ENCODE measurements at places on chromosomes 6 and 20. TPM values are rescaled to one million over a fixed set of nuclear protein-coding genes. Genes with fewer than 3 reads are reported as not detected.

- H3K4me3 ChIP-seq: no peak overlapping the region
- DNase-seq: no peak
These were observed 18.9 kb downstream of the GCLC start for GRCh38 chr6:53526000-53526399.

GRCh38 chr20:36199345-36200257 is 36.7 kb upstream of the AAR2 start:
- H3K4me1 ChIP-seq: no peaks in the 10 kb centered on the region
- no peak overlapping the region for H3K4me3 ChIP-seq
- H3K27me3 ChIP-seq: no peaks in the 10 kb centered on the region
- DNase-seq: peak; percentile 70

GRCh38 chr6:49205526-49205925 is 257.5 kb downstream of the MMUT start:
- no peaks in the 10 kb centered on the region for H3K36me3 ChIP-seq
- DNase-seq: no peak
- no peaks in the 10 kb centered on the region for H3K27me3 ChIP-seq
- no peak overlapping the region for H3K4me3 ChIP-seq

SLA2 gene
- 3.0 TPM for total RNA-seq

DNA sequence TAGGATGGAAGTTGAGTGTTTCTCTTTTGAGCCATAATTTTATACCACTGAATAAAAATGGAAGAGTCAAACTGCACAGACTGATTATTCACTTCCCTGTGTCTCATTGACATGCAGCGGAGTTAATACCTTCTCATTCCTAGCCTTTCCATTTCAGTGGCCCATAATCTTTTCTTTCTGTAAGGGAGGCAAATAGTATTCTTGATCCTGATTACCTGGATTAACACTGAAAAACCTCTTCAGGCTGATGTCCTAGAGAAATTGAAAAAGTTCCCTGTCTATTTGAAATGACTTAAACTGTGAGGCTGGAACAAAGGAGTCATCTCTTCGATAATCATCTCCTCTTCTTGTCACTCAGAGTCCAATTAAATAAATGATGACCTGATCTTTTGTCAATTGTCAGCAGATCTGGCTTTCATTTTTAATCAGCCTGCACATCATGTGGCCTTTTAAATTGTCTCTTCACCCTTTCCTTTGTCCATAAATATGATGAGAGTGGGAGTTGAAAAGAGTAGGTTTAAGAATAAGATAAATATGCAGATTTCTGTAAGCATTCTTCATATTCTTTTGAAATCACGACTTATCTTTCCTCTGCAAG is 713.0 kb downstream of the EPM2A start:
- DNase-seq: no peak
- no peak overlapping the region for H3K4me3 ChIP-seq
- H3K27me3 ChIP-seq: no peaks in the 10 kb centered on the region
- no peak overlapping the region for H3K27ac ChIP-seq

DNA sequence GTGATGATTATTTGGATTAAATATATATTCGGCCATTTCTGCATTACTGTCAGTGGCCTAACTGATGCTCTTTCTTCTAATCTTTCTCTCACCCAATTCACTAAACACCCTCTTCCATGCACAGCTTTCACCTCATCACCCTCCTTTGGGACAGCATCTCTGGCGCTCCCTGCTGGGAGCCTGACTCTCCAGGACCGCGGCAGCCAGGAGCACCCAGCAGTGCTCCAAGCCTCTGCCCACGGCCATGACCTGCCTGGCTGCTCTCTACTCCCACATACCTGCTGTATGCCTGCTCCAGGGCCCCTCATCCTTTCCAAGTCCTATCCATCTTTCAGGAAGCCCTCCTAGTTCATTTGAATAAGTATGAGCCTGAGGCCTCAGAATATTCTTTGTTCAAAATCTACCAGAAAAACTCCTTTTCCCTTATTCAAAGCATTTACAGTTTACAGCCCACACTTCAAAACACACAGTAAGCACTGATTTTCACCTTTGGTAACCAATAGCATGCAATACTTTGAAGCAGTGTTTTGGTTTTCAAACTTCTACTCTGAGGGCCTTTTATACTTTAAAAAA is 15.2 kb downstream of the CTCFL start:
- H3K4me3 ChIP-seq: no peak overlapping the region
- H3K27me3 ChIP-seq: no peaks in the 10 kb centered on the region
- no peaks in the 10 kb centered on the region for H3K4me1 ChIP-seq
- no peak for DNase-seq

- H3K27me3 ChIP-seq: no peaks in the 10 kb centered on the region
- H3K4me3 ChIP-seq: no peak overlapping the region
- H3K4me1 ChIP-seq: no peaks in the 10 kb centered on the region
- H3K27ac ChIP-seq: no peak overlapping the region
- no peak for DNase-seq
These were observed 24.8 kb downstream of the VIP start for GRCh38 chr6:152775428-152775827.

GRCh38 chr6:138538390-138539031 is 39.2 kb upstream of the NHSL1 start:
- H3K36me3 ChIP-seq: no peaks in the 10 kb centered on the region
- no peak for DNase-seq
- no peak overlapping the region for H3K4me3 ChIP-seq

DNA sequence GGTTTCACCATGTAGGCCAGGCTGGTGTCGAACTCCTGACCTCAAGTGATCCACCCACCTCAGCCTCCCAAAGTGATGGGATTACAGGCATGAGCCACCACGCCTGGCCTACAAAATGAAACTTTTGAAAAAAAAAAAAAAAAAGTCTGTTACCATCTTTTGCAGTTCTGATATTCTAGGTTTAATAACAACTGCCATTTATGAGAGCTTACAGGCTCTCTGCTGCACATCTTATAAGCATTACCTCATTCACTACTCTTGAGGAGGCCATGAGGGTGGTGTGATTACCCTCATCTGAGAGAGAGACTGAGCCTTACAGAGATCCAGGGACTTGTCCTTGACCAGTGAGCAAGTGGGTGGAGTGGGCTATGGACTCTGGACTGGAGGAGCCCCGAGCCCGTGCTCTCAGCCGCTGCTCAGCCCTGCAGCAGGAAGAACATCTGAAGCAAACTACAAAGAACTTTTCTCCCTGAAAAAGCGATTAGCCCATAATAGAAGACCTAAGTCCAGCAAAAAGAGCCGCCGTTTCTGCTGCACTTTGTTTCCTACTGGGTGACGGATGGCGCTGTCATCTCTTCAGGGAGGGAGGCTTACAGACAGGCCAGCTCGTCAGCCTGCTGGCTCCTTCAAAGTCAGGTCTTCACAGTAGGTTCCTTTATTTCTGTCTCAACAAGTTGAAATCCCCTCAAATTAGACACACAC is 119.8 kb upstream of the AKAP12 start:
- H3K4me3 ChIP-seq: no peak overlapping the region
- H3K36me3 ChIP-seq: no peaks in the 10 kb centered on the region
- H3K4me1 ChIP-seq: peaks cover 7% of the 10 kb centered on the region
- no peak overlapping the region for H3K27ac ChIP-seq

GRCh38 chr20:3239026-3239866 is at the start of gene SLC4A11:
TSS of gene SLC4A11 (minus strand) at chr20:3239190. CDS start at chr20:3239137, 53 bp downstream.
- peak; percentile 93 for DNase-seq
- H3K36me3 ChIP-seq: no peaks in the 10 kb centered on the region
- H3K27ac ChIP-seq: no peak within 1 kb of the TSS
- peaks cover 26% of the 10 kb centered on the region for H3K27me3 ChIP-seq
- H3K4me3 ChIP-seq: peak within 1 kb of the TSS; percentile 34

- no peak for DNase-seq
- no peaks in the 10 kb centered on the region for H3K27me3 ChIP-seq
- H3K4me3 ChIP-seq: no peak overlapping the region
- no peaks in the 10 kb centered on the region for H3K4me1 ChIP-seq
- no peaks in the 10 kb centered on the region for H3K36me3 ChIP-seq
These were observed 518.9 kb downstream of the PREX1 start for GRCh38 chr20:48308882-48309281.

DNA sequence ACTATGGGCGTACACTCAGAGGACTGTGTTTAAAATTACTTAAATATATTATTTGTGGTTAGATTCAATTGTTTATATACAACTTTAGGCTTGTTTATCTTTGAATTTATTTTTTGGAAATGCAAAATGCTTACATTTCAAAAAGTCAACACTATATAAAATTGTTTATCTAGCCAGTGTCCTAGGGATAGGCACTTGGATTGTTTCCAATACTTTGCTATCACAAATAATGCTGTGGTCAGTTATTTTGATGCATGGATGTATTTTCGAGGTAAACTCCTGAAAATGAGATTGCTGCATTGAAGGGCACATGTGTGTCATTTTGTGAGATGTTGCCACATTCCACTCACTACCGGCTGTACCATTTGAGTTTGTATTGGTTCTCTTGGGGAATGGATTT is 213.9 kb downstream of the SLC24A3 start:
- H3K27me3 ChIP-seq: no peaks in the 10 kb centered on the region
- no peaks in the 10 kb centered on the region for H3K36me3 ChIP-seq
- no peak overlapping the region for H3K27ac ChIP-seq
- no peak overlapping the region for H3K4me3 ChIP-seq
- peaks cover 8% of the 10 kb centered on the region for H3K4me1 ChIP-seq

DNA sequence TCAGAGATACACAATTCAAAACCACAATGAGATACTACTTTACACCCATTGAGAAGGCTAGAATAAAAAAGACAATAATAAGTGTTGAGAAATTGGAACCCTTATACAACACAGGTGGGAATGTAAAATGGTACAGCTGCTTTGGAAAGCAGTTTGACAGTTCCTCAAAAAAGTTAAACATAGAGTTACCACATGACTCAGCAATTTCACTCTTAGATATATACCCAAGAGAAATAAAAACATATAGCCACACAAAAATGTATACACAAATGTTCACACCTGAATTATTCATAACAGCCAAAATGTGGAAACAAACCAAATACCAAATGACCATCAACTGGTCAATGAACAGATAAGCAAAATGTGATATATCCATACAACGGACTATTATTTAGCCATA is 161.1 kb upstream of the PLN start:
- H3K36me3 ChIP-seq: no peaks in the 10 kb centered on the region
- H3K4me1 ChIP-seq: no peaks in the 10 kb centered on the region
- H3K4me3 ChIP-seq: no peak overlapping the region
- DNase-seq: no peak

OR2B3 gene
- not detected for total RNA-seq

DNA sequence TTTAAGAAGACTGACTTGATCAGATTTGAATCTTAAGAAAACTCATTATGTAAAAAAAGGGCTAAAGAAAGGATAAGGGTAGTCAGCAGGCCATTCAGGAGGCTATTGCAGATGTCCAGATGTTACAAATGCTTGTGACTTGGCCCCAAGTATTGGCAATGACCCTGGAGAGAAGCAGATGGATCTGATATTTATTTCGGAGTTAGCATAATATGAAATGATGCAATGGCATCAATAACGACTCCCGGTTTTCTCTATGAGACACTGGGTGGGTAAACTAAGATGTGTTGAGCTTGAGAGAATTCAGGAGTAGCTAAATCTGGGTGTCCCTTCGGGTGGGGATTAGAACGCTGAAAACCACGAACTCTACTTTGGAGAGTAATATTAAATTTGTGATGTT is 149.7 kb downstream of the LAMA2 start:
- no peaks in the 10 kb centered on the region for H3K4me1 ChIP-seq
- H3K4me3 ChIP-seq: no peak overlapping the region
- DNase-seq: no peak
- no peak overlapping the region for H3K27ac ChIP-seq
- H3K36me3 ChIP-seq: no peaks in the 10 kb centered on the region

DNA sequence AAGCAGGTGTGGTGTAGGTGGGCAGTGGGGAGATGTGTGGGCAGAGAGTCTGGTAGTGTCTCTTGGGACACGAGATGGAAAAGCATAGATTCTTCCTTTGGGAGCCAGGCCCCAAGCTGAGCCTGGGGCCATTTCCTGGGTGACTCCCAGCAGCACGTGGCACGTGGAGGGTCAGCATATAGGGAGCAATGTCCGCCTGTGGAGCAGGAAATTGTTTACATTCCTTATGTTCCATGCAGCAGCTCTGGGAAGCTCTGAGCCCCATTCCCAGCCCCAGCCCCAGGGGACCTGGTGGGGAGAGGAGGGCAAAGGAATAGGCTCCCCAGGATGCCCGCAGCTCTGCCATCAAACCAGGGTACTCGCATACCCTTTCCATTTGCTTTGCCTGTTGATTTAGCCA is 57.6 kb downstream of the DAAM2 start:
- H3K36me3 ChIP-seq: no peaks in the 10 kb centered on the region
- H3K27me3 ChIP-seq: no peaks in the 10 kb centered on the region
- DNase-seq: no peak
- peaks cover 27% of the 10 kb centered on the region for H3K4me1 ChIP-seq
- H3K4me3 ChIP-seq: no peak overlapping the region

DNA sequence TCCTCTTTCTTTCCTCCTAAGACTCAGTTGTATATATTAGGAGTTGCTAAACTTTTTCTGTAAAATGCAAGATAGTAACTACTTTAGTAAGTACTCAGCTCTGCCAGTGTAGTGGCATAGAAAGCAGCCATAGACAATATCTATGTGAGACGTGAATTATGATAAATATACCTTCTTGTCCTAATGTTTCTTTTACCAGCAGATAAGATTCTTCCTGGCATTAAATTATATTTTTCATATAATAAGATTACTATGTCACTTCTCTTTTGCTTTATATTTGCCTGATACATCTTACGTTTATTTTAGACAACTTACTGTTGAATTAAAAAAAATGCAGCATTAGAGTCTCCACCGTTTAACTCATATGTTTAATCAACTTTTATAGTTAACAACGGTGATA is 51.7 kb downstream of the HDGFL1 start:
- no peak overlapping the region for H3K4me3 ChIP-seq
- H3K27ac ChIP-seq: no peak overlapping the region
- H3K27me3 ChIP-seq: no peaks in the 10 kb centered on the region
- DNase-seq: no peak

GRCh38 chr6:169738204-169738975 is 13.0 kb downstream of the DYNLT2 start:
- no peaks in the 10 kb centered on the region for H3K27me3 ChIP-seq
- no peaks in the 10 kb centered on the region for H3K36me3 ChIP-seq
- no peak overlapping the region for H3K4me3 ChIP-seq
- no peak for DNase-seq

GRCh38 chr6:37201726-37202125 is 31.8 kb downstream of the PIM1 start:
- no peak for DNase-seq
- no peak overlapping the region for H3K27ac ChIP-seq
- peaks cover 4% of the 10 kb centered on the region for H3K4me1 ChIP-seq

PDE7B gene
- total RNA-seq: 4.4 TPM

CST7 gene
- 15.0 TPM for total RNA-seq

DNA sequence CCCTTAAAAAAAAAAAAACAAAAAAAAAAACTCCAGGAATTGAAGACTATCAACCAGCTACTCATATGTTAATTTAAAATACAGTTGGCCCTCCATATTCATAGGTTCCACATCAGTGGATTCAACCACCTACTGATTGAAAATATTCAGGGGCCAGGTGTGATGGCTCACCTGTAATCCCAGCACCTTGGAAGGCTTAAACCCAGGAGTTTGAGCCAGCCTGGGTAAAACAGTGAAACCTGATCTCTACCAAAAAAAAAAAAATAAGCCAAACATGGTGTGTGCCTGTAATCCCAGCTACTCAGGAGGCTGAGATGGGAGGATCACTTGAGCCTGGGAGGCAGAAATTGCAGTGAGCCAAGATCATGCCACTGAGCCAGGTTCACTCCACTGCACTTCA is 72.4 kb upstream of the SMIM8 start:
- no peak for DNase-seq
- no peaks in the 10 kb centered on the region for H3K27me3 ChIP-seq
- no peak overlapping the region for H3K27ac ChIP-seq
- no peaks in the 10 kb centered on the region for H3K4me1 ChIP-seq
- no peak overlapping the region for H3K4me3 ChIP-seq
- peaks cover 17% of the 10 kb centered on the region for H3K36me3 ChIP-seq

GRCh38 chr6:7241709-7242645 is 71.0 kb downstream of the SSR1 start:
- peaks cover 19% of the 10 kb centered on the region for H3K36me3 ChIP-seq
- H3K4me1 ChIP-seq: peaks cover 28% of the 10 kb centered on the region
- DNase-seq: peak; percentile 50
- no peaks in the 10 kb centered on the region for H3K27me3 ChIP-seq

Data from upper lobe of left lung (tissue), 6 donors.